ENCODE measurements at places on chromosomes 3 and 15.

GRCh38 chr3:30353711-30354467, 252.5 kb upstream of the TGFBR2 start:
- DNase-seq, result peak; percentile 20

- no peak for DNase-seq
Measured at GRCh38 chr3:139710212-139710611, 32.4 kb upstream of the NMNAT3 start.

GRCh38 chr3:17136136-17136721, 251.5 kb downstream of the PLCL2 start:
- no peak for DNase-seq

DNA sequence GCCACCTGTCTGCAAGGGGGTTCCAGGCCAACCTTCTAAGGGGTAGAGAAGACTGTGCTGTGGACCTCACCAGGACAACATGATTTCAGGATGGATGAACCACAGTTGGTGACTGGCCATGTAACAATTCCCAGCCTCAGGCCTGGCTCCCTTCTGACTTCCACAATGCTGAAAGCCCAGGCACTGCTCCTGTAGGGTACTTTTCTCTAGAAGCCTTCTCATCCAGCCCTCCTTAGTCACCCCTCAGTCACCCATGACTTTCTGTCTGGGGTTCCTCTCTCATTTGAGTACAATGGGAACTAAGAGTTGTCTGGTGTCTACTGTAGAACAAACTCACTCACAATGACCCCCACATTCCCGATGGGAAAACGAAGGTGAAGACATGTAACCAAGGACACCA, 8.6 kb downstream of the ALS2CL start:
- no peak for DNase-seq

DNA sequence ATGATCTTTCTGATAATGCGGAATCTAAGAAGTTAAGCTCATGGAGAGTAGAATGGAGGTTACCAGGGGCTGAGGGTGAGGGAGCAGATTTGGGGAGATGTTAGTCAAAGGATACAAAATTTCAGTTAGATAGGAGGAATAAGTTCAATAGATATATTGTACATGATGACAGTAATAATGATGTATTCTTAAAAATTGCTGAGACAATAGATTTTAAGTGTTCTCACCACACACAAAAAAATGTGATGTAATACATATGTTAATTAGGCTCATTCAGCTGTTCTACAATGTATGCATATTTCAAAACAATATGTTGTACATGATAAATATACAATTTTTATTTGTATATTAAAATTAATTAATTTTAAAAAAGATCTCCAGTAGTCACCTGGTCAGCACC, 81.4 kb downstream of the PGPEP1L start:
- DNase-seq, result no peak

- DNase-seq, result no peak
Measured at GRCh38 chr15:89194608-89195007, 26.8 kb downstream of the RLBP1 start.

- DNase-seq, result no peak
Measured at GRCh38 chr3:160569894-160570652, 4.7 kb upstream of the KPNA4 start.

- no peak for DNase-seq
Measured at GRCh38 chr3:126661532-126662364, 6.8 kb upstream of the TXNRD3 start.

GRCh38 chr3:139292711-139293664, 50.8 kb upstream of the MRPS22 start:
- no peak for DNase-seq

- no peak for DNase-seq
Measured at GRCh38 chr3:40336511-40337135, 27.1 kb downstream of the EIF1B start.

All from stimulated activated CD4-positive, alpha-beta T cell treated with anti-CD3 and anti-CD28 coated beads, TNF-alpha, amount 100 ng/mL, for 24 hours (primary cell).